Activated CD8-positive, alpha-beta memory T cell treated with anti-CD3 and anti-CD28 coated beads, Interleukin-2, amount 10 ng/mL, durations not matched to agents 7 days and 5 days (primary cell): ENCODE measurements at places on chromosomes 5 and 9.

- DNase-seq = peak; percentile 68
These were observed 222.6 kb downstream of the ROR2 start for GRCh38 chr9:91727316-91727861.

DNA sequence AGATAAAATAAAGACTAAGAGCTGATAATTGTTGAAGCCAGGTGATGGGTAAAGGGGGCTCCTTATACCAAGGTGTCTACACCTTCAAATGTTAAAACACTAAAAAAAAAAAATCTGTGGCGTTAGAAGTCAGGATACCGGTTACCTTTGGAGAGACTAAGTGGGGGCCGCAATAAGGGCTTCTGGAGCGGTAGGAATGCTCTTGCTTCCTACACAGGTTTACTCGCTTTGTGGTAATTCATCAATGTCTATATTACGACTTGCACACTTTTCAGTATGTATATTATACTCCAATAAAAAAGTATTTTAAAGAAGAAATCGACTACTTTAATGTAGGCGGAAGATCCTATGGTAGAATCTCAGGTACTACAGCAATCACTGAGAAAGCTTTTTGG is 12.5 kb downstream of the MRPS27 start:
- no peak for DNase-seq

DNA sequence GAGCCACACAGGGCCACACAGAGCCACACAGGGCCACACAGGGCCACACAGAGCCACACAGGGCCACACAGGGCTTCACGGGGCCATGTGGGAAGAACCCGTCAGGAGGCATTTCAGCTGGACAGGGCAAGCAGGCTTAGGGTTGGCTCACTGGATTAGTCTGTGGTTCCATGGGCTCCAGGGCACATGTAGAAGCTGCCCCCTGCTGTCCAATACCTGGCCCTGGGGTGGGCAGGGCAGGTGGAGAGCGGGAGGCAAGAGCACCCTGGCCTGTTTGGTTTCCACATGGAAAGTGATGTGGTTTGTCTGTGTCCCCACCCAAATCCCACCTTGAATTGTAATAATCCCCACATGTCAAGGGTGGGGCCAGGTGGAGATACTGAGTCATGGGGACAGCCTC is 16.4 kb upstream of the LPCAT1 start:
- DNase-seq = peak; percentile 40

- no peak for DNase-seq
These were observed 156.4 kb downstream of the FAM174A start for GRCh38 chr5:100691548-100691947.

DNA sequence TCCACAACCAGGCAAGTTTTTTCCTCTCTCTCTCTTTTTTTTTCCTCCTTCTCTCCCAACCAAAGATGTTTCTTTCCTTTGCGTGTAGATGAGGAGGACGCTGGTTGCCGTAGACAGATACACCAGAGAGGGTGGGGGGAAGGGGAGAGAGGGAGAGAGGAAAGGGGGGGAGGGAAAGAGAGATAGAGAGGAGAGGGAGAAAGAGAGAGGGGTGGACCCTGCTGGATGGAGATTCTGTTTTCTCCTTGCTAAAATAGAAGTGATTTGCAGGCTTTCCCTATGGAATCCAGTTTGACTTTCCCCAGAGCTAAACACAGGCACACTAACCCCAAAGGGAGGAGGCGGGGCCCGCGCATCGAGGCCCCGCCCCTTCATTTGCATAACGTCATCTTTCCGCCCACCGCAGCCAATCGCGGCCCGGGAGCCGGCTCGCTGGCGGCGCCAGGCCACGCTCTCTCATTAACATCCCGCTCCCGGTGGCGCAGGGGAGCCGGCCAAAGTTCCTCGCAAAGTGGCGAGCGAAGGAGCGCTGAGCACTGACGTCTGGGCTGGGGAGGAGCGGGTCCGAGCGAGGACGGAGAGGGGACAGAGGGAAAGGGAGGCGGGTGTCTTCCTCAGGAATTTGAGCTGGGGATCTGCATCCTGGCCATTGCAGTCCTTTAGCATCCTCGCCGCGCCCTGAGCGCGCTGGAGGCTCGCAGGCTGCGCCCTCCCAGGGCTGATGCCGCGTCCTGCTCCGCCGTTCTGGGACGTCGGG is 487 bp upstream of the EBF1 start:
- peak; percentile 83 for DNase-seq

DNA sequence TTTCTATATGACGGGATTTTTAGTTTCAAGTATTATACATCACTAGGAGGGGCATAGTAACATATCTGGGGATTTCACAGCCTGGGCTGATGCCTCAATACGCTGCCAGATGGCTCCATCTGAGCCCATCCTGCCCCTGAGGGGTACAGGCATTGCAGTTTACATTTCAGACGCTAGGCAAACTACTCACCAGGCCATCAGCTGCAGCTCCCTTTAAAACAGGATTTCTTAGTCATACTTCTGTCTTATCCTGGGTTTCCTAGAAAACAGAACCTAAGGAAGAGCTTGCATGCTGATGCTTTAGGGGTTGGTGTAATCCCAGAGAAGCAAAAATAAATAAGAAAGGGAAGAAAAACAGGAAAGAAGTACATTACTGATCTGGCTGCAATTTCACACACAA is 372.8 kb upstream of the PIK3R1 start:
- DNase-seq = no peak

DNA sequence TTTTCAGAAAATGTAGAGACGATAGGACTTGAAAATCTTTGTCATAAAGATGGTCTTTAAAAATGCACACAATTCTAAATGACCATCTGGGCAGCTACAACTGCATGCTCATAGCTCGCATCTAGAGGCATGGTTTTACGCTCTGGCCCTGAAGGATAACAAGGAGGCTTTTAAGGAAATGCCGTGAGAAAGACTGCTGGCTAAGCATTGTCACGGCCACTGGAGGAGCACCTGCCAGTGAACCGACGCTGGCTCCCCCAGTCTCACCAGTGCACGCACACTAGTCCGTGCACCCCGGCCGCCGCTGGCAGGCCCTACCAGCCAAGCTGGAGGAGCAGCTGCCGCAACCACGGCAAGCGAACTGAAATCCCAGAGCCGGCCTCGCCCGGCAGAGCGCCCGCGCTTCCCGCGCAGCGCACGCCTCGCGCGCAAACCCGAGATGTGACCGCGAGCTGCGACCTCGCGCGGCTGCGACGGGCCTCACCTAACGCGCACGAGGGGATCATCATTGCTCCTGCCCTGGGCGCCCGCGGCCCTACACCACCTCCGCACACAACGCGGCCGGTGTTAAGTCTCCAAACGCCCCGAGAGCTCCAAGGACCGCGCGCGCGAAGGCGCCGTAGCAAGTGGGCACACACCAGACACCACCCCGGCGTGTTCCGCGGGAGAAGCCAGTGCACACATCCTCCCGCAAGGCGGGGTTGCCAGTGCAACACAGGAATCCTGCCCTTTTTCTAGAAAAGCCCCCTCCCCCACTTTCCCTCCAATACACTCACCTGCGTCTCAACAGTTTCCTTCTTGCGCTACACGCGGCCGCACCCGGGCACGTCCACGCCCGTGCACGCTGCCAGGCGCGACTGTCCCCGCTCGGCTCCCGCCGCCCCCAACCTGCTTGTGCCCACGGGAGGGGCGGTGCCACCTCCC is 5.3 kb downstream of the ELAVL2 start:
- DNase-seq = no peak

- no peak for DNase-seq
These were observed 33.1 kb downstream of the NDUFAF2 start for GRCh38 chr5:60977956-60978737.

DNA sequence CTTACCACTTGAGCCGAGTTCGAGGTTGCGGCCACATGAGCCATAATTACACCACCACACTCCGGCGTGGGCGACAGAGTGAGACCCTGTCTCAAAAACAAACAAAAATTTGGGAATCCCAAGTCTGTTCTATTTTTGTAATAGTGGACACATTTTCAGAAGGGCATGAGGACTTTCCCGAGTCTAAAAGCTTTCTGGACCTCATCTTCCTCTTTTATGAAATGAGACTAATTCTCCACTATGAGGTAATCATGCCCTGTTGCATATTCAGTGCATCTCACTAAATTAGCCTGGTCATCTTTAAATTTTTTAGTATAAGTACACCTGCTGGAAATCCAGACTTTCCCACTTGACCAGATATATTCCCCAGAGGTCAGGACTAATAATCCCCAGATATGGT is 55.7 kb downstream of the GGTA1 start:
- no peak for DNase-seq

- no peak for DNase-seq
These were observed 9.7 kb upstream of the RNU6ATAC start for GRCh38 chr9:134174073-134174449.

GRCh38 chr9:134928436-134929192 is 10.9 kb upstream of the FCN1 start:
- DNase-seq = no peak

GRCh38 chr9:35993976-35994720 is 36.2 kb upstream of the OR2S2 start:
- DNase-seq = no peak

GRCh38 chr5:1409381-1410110 is 35.7 kb downstream of the SLC6A3 start:
- DNase-seq = peak; percentile 50

DNA sequence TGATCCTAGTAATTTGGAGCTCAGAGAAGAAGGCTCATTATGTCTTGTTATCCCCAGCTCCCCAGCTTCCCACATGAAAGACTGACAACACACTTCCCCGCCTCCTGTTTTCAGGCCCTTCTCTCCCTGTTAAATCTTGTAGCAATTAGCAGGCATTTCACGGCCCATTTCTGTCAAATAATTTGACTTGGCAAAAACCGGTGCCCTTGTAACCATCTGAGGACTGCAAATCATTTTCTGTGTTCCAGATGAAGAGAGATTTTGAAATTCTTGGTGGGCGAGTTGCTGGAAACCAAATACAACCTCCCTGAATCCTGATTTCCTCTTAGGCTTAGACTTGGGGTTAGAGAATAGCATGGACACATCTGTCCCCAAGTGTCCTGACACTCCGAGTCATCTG is 109.7 kb downstream of the MSX2 start:
- DNase-seq = no peak

DNA sequence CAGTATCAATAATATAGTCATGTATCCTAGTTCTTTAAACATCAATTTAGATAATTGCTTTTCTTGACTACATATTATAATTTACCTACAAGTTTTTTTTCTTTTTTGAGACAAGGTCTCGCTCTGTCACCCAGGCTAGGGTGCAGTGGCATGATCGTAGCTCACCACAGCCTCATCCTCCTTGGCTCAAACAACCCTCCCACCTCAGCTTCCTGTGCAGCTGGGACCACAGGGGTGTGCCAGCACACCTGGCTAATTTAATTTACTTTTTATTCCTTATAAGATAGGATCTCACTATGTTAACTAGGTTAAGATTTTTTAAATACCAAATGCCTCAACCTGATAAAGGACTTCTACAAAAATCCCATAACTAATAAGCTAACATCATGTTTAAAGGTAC is 21.1 kb downstream of the UIMC1 start:
- peak; percentile 74 for DNase-seq

DNA sequence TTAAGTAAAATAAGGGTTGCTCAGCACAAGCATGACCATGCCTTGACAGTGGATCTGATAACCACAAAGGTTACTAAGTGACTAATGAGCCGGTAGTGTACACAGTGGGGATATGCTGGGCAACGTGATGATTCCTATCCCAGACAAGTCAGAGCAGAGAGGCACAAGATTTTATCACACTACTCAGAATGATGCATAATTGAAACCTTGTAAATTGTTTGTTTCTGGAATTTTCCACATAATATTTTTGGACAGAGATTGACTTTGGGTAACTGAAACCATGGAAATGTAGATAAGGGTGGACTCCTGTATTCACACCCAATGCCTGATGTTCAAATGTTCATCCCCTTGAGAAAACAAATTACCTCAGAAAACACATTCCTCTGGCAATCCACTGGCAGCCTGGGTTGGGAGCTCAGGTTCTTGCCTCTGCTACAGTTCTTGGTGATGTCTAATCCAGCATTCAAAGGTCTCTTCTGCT is 16.2 kb upstream of the ERAP1 start:
- no peak for DNase-seq

DNA sequence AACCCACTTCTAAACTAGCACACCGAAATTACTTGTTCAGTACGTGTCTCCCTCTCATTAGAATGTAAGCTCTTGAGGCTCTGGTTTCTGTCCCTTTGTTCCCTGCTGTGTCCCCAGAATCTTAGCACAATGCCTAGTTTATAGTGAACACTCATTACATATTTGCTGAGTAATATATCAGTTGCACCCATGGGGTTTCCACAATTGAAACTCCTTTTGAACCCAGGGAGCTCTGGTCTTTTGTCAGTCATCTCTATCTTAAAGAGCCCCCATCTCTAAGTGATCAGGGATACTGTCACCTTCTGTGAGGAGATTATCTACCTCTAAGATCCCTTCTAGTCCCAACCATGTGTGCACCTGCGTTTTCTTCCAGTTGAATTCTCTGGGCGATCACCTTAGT is 12.8 kb downstream of the CAMK4 start:
- DNase-seq = no peak

DNA sequence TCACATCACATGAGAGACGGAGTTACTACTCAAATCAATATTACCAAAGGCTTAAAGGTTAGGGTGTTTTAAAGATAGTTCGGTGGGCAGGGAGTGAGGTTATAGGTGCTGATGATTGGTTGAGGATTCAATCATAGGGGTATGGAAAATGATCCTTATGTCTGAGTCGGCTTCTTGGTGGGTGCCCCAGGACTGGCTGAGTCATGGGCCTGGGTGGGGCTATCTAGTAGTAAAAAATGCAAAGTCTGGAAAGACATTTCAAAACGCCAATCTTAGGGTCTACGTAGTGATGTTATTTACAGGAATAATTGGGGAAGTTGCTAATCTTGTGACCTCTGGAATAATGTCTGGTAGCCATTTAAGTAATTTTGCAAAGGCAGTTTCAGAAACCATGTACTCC is 15.2 kb upstream of the SPIN1 start:
- DNase-seq = no peak

GRCh38 chr5:156481741-156482140 is 154.8 kb downstream of the SGCD start:
- no peak for DNase-seq

DNA sequence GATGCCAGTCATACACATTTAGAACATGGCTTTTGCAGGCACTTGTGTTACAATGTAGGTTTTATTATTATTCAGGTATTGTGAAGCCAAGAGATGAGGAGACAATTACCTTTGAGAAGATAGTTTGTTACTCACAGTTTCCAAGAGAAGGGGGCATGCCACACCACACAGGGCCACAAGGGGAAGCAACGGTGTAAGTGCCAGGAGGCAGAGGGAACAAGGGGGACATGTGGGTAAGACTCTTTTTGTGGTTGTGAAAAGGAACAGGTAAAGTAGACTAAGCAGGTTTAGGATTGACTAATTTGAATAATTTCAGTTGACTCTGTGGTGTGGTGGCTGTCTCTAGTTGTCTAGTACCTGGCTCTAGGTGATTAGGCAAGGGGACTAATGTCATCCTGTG is 191.2 kb downstream of the TRPM6 start:
- no peak for DNase-seq

DNA sequence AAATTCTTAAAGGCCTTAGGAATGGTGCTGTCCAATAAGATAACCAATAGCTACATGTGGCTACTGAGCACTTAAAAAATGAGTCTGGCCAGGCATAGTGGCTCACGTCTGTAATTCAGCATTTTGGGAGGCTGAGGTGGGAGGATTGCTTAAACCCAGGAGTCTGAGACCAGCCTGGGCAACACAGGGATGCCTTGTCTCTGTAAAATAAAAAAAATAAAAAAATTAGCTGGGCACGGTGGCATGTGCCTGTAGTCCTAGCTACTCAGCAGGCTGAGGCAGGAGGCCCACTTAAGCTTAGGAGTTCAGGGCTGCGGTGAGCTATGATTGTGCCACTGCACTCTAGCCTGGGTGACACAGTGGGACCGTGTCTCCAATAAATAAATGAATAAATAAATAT is 1.3 kb upstream of the SLC22A5 start:
- no peak for DNase-seq

GRCh38 chr5:132667761-132668705 is 5.8 kb upstream of the IL4 start:
- DNase-seq = no peak
